Activated T-cell treated with anti-CD3 and anti-CD28 coated beads for 4 hours (primary cell): ENCODE measurements at places on chromosomes 2 and 18.
A peak's percentile ranks its signal among the peaks of the same experiment; 100 is the strongest.

GRCh38 chr2:102261467-102262135, 49.8 kb upstream of the IL1RL1 start:
- no peak for DNase-seq

- DNase-seq = no peak
Observed at GRCh38 chr2:127810156-127810618, 784 bp downstream of the WDR33 start.

DNA sequence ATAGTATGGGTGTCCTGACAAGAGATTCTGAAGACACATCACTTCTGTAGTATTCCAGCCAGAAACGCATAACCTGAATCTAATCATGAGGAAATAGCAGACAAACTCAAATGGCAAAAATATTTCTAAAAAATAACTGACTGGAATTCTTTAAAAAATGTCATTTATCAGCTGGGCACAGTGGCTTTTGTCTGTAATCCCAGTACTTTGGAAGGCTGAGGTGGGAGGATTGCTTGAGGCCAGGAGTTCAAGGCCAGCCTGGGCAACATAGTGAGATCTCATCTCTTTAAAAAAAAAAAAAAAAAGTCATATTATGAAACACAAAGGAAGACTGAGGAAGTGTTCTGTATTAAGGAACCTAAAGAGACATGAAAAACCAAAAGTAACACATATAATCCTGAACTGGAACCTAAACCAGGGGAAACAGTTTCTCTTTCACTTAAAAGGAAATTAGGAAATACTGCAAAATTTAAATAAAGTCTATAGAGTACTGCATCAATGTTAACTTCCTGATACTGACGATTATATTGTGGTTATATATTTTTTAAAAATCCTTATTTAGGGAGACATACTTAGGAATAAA, 29.9 kb downstream of the SESTD1 start:
- DNase-seq = no peak

- DNase-seq = no peak
Observed at GRCh38 chr2:168997118-168997521, 34.0 kb downstream of the ABCB11 start.

- peak; percentile 62 for DNase-seq
Observed at GRCh38 chr2:47767880-47768609, 14.9 kb upstream of the MSH6 start.

- DNase-seq = no peak
Observed at GRCh38 chr2:134227666-134228065, 26.2 kb upstream of the MGAT5 start.

GRCh38 chr18:37778417-37779165, 213.0 kb upstream of the CELF4 start:
- DNase-seq = no peak

DNA sequence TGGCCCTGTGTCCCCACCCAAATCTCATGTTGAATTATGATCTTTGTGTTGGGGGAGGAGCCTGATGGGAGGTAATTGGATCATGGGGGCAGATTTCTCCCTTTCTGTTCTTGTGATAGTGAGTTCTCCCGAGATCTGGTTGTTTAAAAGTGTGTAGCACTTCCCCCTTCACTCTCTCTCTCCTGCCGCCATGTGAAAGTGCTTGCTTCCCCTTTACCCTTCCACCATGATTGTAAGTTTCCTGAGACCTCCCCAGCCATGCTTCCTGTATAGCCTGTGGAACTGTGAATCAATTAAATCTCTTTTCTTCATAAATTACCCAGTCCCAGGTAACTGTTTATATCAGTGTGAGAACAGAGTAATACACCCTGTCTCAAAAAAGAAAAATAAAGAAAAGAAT, 25.5 kb downstream of the LRRFIP1 start:
- no peak for DNase-seq

- no peak for DNase-seq
Observed at GRCh38 chr18:78639006-78639950, 340.3 kb upstream of the SALL3 start.

DNA sequence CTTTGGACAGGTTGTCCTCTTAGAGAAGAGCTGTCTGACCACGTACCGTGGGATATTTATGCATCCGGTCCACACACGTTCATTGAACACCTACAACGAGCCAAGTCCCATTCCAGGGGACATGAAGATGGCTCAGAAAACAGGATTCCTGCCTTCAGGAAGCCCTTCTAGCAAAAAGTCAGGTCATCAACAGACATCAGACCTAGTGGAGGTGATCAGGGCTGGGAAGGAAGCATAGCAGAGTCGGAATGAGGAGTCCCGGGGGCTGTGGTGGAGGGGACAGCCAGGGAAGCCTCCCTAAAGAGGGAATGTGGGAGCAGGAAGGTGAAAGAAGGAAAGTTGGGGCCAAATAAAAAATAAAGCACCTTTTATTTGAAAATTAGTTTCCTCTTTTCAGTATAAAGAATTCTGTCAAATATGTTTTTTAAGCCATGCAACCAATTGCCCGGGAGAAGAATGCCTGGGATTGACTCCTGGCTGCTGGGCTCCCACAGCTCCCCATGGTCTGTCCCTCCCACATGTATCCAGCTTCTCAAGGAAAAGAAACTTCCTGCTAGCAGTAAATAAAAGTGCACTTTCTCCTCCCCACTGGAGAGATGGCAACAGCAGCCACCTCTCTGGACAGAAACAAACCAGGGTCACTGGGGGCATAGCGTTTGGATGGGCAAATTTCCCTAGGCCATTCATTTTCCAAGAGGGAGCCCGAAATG, 144.8 kb downstream of the SMAD7 start:
- DNase-seq = no peak

DNA sequence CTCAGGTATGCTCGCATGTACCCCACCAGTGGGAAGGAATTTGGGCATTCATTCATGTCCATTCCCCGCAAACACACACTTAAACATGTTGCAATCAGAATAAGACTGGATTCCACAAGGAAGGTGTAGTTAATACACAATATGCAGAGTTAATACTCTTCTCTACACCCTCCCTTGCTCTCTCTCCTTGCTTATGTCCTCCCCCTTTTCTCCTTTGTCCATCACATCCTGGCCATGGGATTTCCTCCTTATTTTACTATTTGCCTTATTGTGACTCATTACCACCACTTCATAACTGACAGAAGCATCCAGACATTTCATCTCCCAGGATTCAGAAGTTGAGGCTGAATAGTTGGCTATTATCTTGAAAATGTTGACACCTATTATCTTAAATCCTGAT, 473.8 kb upstream of the SPHKAP start:
- no peak for DNase-seq

GRCh38 chr2:169803480-169803879, 4.8 kb downstream of the SSB start:
- no peak for DNase-seq

DNA sequence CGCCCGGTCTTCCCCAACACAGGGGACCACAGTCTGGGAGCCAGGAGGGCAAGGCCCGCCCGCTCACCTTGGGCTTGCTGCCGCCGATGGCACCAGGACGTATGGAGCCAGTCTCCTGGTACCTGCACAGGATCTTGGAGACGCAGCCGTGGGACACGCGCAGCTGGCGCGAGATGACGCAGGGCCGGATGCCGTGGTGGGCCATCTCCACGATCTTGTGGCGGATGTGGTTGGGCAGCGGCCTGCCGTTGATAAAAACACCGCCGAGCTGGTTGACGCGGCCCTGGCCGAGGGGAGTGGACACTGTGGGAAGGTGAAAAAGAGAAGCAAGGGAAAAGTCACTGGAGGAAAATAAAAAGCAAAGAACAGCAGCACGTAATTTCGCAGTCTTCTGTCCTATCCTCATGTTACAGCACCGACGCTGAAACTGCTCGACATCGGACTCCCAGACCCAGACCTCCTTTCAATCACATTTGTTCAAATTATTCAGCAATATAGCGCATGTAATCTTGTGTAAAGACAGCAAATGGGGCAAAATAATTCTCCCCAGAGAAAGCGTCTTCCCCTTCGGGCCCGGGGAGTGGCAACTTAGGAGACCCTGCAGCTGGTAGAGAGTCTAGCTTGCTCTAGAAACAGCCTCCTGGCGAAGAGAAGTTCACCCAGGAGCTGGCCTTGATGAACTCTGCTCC, 1.7 kb downstream of the PAX3 start:
- DNase-seq = no peak

DNA sequence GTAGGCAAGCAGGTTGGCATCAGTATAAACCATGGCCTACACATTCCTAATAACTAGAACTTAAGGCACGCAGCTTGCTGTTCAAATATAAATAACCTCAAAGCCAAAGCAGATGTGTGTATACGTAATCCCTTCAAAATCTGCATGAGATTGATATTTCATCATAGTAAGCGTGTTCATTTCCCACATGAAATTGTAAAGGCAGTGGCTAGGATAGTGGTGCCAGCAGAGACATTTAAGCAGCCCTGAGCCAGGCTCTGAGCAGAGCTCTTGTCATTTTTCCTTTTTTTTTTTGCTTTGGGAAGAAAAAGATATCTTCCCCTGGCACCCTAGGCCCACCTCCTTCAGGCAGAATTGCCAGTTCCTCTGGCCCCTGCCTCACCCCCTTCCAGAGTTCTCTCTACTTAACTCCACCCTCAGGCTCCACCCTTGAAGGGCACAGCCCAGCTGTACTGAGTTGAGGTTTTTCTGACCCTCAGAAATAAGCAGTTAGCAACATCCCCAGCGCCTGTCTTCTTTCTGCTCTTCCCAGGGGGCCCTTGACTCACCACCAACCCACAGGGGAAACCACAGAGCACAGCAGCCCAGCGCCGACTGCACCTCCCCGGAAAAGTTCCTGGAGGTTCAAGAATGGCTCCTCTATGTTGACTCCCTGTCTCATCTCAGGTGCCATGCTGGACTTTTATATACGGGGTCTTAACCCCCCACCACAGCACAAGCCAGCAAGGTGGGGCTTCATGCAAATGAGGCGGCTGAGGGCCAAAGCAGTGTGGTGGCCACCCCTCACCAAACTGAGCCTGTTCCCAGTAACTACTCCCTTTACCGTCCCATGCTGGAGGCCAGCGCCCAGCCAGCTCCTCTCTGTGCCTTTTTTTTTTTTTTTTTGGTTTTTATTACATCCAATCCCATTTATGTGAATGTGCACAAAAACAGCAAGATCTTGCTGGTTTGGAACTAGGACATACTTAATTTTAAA, 84.7 kb downstream of the EHD3 start:
- peak; percentile 19 for DNase-seq

DNA sequence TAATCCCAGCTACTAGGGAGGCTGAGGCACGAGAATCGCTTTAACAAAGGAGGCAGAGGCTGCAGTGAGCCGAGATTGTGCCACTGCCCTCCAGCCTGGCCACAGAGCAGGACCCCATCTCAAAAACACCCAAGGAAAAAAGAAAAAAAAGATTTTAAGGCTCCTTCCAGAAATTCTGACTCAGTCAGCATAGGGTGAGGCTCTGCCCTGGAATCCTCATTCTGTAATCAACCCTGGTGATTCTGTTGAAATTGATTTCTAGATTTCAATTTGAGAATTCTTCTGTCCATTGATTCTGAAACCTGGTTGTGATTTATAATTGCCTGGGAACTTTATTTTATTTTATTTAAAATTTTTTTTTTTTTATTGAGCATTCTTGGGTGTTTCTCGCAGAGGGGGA, 27.1 kb upstream of the VPS4B start:
- no peak for DNase-seq

DNA sequence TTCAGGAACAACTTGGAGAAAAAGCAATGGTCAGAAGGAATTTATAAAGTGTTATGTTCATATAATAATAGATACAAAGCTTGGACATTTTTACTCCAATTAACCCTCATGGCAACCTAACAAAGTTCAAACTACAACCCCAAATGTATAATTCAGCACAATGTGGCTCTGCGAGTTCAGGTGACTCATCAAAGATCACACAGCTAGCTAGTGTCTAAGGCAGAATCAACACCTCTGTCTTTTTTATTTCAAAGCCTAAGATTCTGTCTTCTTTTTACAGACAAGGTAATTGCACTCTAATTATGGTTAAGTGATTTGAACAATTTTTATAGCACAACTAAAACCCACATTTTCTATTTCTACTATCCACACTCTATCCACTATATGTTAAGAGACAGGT, 90.5 kb downstream of the CHST9 start:
- DNase-seq = no peak

DNA sequence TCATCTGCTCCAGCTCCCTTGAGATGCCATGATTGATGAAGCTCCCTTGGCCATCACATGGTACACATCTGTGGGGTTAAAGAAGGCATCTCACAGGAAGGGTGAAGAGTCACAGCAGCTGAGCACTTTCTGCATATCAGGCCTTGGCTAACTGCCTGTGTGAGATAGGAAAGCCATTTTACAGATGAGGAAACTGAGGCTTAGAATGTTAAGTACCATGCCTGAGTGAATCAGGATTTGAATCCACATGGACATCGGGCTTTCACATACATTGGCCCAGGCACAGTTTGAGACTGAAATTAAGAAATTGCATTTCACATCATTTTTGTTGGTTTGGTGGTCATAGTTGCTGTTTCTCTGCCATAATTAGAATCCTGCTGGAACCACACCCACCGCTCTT, 126.8 kb downstream of the BCL2L11 start:
- no peak for DNase-seq

GRCh38 chr2:100417711-100418124, 250 bp upstream of the CHST10 start:
- DNase-seq = no peak

- no peak for DNase-seq
Observed at GRCh38 chr18:59853380-59853779, 46.4 kb upstream of the PMAIP1 start.

- no peak for DNase-seq
Observed at GRCh38 chr18:54515149-54515548, 75.9 kb upstream of the DYNAP start.

DNA sequence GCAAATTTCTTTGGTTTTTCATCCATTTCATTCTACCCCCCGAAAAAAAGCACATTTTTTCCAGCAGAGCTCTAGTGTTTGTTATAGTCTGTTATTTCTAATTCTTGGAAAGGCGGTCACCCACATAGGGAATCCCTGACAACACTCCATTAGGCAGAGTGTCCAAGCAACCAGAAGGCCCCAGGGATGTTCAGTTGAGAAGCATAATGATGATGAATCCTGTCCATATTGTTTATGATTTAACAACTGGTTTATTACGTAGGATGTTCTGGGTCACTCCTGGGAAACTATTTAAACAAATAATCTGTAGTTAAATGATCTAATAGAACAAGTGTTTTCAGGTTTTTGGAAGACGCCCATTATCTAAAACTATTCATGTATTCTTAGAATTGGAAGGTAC, 388.7 kb downstream of the TNS1 start:
- DNase-seq = no peak

DNA sequence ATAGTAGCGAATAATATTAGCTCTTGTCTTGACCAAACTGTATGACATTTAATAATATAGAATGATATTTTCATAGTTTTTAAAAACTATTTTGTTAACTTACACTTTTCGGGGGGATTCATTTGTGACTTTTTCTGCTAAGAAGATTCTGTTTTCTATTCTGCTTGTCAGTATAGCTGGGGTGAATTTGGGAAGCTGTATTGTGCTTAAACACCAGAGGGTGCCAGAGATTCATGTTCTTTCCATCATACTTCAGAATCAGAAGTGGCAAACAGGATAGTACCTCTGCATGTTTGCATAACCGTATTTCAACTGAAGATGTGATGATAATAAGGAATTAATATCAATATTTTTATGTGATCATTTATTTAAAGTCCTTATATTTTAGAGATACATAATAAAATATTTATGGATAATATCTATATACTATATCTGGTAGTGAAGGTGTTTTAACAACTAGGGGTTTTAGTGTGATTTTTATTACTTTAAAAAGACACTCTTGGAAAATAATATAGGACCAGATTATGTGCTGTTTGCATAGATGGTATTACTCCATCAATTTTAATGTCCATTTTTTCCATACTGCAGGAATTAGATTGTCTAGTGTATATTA, 81.0 kb downstream of the TAF4B start:
- DNase-seq = no peak
